ENCODE measurements at places on chromosomes 7 and 10. TPM values are rescaled to one million over a fixed set of nuclear protein-coding genes. Genes with fewer than 3 reads are reported as not detected.

GRCh38 chr7:55303220-55303619 lies 61.9 kb upstream of the LANCL2 start:
- no peak for DNase-seq

DNA sequence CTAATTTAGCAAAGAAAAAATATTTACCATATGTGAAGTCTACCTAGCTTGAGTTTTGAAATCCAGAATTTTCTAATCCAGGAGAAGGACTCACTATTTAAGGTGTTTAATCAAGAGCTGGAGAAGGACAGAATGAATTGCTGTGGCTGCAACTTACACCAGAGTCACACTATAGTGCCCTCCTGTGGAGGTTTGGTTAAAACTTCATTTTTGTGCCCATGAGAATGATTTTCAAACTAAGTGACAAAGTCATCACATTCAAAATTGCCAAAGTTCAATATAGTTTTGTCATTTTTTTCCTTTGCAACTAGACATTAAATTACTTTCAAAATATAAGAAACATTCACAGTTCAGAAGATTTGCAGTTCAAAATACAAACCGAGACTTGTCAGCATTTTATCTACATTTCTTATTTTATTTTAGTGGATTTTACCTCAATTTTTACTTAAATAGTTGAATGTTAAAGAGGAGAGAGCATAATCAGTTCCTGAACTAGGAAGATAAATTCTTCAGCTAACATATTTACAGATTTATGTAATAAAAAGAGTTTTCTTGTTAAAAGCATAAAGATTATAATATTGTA lies 70.7 kb downstream of the CABCOCO1 start:
- peak; percentile 44 for DNase-seq

- DNase-seq: no peak
Measured at GRCh38 chr7:128876586-128876977, 13.9 kb downstream of the ATP6V1F start.

DNA sequence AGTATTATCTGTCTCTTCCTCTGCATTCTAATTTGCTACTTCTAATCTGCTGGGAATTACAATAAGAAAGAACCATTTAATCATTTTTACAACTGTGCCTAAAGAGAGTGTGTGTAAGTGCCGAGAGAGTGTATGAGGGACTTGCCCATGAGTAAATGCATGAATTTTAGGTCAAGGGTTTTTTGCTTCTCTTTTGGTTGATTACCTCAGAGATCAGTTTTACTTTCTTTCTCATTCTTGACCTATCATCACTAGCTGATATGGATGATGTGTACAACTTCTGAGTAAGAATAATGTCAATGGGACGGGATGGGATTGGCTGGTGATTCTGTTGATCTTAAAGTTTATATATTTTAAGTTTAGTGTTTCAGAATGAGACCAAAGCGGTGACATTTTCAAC lies 47.8 kb downstream of the IKZF1 start:
- DNase-seq: no peak

The AKR1C3 gene
- total RNA-seq: 166 TPM

All from ureter (tissue), 1 donor.